ENCODE measurements at places on chromosomes 2 and 18.

GRCh38 chr2:177078855-177079254, 133.7 kb upstream of the HNRNPA3 start:
- DNase-seq: no peak

DNA sequence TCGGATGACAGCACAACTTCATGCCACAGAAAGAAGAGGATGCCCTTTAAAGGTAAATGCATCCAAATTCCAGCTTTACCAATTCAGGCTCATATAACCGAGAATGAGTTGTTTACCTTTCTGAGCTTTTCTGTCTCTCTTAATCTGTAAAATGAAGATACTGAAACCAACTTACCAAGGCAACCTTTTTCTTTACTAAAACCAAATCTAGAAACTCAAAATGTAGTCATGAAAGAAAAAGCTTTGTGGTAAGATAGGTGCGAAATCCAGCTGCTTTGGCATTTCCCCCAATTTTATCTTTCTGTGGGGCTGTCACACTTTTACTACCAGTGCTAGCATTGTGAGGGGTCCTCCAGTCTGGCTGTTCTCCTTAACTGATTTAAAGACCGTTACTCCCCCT, 240.4 kb downstream of the IKZF2 start:
- DNase-seq: no peak

- no peak for DNase-seq
Measured at GRCh38 chr2:5548991-5549715, 143.0 kb upstream of the SOX11 start.

DNA sequence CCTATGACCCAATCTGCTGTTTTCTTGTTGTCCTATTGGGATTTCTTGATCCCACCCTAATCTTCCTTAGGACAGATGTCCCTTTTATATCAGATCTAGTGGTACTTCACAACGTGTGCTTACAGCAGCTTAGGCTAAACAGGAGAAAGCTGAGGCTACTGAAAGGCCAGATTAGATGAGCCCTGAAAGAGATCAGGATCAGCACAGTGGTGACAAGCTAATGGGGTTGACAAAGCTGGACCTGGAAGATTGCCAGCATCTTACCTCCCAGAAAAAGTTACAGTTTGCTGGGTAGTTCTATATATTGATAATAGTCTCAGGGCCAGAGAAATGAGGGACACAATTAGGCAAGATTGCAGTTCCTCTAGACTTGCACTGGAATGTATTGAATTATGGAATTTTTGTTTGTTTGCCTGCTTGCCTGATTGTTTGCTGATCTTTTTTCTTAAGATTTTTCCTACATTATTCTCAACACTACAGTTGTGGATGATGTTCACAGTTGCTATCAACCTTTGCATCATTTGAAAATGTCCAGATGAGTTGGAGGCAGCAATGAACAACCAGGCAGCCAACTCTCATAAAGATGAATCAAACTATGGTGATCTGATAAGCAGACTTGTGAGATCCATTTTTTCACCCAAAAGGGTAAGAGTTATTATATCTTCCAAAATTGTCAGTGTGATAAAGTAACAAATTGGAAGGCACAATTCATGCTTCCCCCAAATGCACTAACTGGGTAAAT, 49.1 kb upstream of the PIK3C3 start:
- DNase-seq: no peak

GRCh38 chr2:69383176-69383812, 3.7 kb downstream of the GFPT1 start:
- DNase-seq: no peak

DNA sequence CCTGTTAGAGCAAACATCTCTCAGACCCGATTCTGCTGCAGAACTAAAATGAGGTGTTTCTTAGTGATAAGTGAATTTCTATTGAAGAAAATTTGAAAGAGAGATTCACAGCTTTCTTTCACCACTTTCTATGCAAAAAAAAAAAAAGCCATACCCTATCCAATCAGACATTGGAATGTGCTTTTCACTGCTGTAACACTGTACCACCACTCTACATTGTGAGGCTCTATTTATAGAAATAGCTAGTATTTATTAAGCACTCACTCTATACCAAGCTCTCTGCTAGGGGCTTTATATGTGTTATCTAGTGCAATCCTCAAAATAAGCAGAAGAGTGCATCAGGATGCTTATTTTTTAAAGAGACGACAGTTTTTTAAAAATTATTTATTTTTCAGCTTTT, 580.6 kb upstream of the VRK2 start:
- DNase-seq: no peak

DNA sequence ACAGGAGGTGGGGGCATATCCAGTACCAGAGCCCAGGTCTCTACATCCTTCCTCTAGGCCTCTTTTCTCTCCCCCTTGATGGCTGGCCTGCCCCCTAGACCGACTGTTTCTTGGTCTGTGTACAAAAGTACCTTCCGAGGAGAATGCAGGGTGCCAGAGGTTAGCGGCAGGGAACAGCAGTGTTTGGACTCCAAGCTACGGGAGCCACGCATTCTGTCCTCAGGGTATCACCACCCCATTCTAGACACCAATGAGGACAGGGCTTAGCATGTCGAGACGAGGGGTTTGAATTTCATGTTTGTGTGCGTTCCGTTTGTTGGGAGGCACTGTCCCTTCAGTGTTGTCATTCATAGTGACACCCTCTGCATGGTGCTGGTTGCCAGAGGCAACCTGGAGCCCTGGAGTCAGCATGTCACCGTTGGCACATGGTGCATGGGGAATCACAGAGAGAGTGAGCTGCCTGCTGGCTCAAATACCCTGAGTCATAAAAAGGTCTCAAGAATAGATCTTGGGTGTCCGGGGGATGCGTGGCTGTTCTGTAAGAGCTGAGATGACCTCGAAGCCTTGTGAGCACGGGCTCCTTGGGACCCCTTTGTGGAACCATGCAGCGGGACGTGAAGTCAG, 57.2 kb upstream of the LDLRAD4 start:
- DNase-seq: no peak

- no peak for DNase-seq
Measured at GRCh38 chr2:11419781-11420180, 46.2 kb downstream of the E2F6 start.

DNA sequence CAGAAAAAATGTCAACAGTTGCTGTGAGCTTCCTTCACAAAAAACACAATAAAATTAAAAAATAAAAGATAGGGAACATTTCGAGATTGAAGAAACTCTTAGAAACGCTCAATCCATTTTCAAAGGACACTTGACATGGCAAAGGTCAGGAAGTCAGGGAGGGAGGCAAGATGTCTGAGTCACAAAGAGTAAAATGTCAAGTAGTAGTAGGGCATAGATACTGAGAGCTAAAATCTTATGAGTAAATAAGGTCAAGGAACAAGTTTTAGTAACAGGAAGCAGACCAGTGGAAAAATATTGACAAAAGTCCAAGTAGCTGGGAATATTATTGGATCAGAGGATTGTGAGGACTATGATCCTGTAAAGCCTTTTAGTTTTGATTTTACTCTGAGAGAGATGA, 495.6 kb downstream of the TMX3 start:
- DNase-seq: no peak

DNA sequence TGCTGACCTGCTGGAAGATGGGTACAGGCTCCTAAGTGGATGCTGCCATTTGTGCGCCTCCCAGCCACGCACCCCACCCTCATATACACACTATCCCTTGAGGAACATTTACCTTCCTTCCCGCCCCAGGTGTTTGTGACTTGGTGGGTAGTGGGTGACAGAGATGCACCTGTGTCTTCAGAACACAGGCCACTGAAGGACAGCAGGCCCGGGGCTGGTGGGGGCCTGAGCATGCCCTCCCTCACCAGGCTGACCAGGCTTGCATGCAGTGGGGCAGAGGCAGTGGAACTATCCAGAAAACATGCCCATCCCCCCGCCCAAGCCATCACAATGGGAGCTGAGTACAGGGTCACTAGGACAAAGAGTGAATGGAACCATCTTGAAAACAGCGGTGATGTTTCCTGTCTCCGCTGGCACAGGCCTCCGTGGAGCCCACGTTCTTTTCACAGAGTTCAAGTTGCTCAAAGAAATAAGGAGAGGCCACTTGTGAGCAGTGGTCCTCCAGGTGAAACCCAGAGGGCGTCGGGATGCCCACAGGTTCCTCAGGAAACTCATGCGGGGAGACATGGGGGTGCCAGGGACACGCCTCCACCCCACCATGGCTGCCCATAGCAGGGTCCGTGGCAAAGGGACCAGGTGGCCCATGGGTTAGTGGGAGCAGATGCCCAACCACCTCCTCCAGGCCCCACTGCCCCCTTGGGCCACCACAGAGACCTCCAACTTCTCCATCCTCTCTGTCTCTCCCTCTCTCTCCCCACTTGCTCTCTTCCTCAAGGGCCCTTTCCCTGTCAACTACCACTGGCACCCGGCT, 90.9 kb downstream of the MALT1 start:
- no peak for DNase-seq

DNA sequence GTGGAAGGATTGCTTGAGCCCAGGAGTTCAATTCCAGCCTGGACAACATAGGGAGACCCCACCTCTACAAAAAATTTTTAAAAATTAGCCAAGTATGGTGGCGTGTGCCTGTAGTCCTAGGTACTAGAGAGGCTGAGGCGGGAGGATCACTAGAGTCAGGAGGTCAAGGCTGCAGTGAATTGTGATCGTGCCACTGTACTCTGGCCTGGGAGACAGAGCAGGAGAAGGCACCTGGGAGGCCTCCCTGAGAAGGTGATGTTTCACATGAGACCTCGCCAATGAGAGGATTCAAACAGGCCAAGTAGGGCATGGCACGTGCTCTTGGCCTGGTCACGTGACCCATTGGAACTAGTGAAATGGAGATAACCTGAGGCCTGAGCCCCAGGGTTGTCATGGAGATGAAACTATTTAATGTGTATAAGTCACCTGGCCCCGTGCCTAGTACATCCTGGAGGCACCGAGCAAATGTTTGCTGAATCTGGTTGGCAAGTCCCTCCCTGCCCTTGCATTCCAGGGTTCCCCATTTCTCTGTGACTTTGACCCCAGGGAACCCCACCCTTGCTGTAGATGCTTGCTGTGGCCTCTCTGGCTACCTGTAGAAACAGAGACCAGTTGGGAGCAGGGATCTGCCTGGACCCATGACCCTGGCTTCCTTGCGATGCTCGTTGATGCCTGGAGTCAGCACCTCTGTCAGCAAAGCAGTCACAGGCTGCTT, 26.1 kb upstream of the ROCK2 start:
- no peak for DNase-seq

DNA sequence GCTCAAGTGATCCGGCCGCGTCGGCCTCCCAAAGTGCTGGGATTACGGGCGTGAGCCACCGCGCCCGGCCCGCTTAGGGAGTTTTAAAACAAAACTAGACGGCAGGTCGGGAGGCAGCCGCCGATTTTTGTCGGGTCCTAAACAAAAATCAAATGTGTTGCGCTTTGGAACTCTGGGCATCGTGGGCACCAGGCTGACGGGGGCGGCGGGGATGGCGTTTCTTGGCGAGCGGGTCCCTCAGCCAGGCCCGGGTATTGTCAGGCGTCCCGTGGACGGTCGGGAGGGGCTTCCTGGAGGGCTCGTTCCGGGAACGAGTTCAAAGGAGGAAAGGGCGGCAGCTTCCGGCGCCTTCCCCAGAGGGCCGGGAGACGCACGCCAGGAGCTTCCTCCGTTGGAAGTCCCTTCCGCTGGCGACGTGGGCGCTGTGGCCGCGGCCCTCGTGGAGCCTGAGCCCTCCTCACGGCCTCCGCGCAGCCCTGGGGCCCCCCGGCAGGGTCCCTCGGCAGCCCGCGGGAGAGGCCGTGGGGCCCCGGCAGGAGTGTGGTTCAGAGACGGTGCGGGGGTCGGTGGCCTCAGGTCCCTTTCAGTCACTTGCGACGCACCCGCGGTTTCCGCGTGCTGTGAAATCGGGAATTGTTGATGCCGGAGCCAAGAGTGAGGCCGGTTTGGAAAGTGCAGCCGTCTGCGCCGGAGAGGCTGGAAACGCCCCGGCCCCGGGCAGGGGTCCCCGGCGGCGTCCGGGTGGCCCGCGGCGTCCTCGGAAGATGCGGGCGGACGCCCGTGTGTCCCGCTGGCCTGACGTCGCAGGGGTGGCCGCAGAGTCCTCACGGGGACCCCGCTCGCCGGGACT, 59.3 kb downstream of the EMILIN2 start:
- peak; percentile 26 for DNase-seq

DNA sequence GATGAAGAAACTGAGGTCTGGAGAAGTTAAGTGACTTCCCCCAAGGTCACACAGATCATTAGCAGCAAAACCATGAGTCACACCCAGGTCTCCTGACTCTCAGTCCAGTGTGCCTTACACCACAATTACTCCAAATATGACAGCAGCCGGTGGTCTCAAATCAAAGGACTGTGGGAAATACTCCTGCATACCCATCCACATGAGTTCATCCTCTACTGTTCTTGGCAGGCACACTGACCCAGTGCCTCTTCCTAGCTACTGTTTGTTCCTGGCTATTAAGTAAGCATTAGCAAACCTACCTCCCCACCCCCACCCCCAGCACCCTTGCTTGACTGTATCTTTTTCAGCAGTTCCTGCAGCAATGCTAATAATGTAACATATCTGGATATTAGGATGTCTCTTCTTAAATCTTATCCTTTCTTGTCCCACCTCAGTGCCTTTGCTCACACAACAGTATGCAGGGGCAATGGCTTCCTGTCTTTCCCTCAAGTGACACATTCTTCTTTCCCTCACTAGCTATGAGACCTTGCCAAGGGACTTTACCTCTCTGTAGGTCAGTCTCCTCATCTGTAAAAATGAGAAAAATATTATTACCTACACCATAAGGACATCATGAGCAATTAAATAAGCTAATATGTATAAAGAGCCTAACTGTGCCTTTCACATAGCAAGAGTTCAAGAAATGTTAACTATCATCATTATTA, 46.2 kb downstream of the FAM98A start:
- no peak for DNase-seq

- no peak for DNase-seq
Measured at GRCh38 chr2:143577489-143577888, 448.3 kb downstream of the ARHGAP15 start.

GRCh38 chr2:118992740-118993391, 50.9 kb downstream of the MARCO start:
- DNase-seq: no peak

GRCh38 chr2:39608686-39609441, 56.9 kb upstream of the TMEM178A start:
- DNase-seq: no peak

DNA sequence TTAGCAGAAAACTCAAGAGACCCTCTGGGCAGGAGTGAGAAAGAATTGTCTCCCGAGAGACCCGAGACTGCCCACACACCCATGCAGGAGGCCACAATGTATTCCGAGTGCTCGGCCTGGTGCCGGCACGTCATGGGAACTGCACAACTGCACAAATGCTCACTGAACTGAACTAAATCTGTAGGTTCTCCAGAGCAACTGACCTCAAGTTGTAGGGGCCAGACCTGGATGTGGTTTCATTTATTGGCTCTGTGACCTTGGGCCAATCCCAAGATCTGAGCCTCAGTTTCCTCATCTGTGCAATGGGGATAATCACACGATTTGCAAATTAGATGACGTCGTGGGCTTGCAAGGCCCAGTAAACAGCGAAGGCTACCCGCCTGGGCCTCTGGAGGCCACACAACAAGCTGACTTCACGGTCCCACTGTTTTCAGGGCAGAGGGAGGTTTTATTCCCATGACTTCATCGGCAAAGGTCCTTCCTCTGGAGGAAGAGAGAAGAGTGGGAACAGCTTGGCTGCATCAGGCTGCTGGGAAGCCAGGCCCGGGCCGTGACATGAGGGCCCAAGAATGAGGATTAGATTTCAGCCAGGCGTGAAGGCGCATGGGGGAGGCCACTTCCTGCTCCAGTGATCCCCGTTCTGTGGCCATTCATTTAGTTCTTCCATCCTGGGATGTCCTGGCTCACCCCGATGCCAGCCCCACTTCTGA, 3.6 kb upstream of the ERFE start:
- DNase-seq: no peak

Data from stimulated activated CD4-positive, alpha-beta T cell treated with anti-CD3 and anti-CD28 coated beads, Interleukin-1b, Interleukin-23, amount 100 ng/mL, for 24 hours (primary cell).